CD4-positive, CD25-positive, alpha-beta regulatory T cell (primary cell): ENCODE measurements at places on chromosomes 12 and 14. TPM values are rescaled to one million over a fixed set of nuclear protein-coding genes. Genes with fewer than 3 reads are reported as not detected.

Gene GMFB
- total RNA-seq: 30.7 TPM

GRCh38 chr12:72472350-72472749, 200.2 kb downstream of the TRHDE start:
- no peaks in the 10 kb centered on the region for H3K4me1 ChIP-seq
- H3K36me3 ChIP-seq: no peaks in the 10 kb centered on the region
- no peak overlapping the region for H3K4me3 ChIP-seq
- no peak for DNase-seq
- no peaks in the 10 kb centered on the region for H3K27me3 ChIP-seq

- no peaks in the 10 kb centered on the region for H3K27me3 ChIP-seq
- peak overlapping the region; percentile 83 for H3K27ac ChIP-seq
- peaks cover 39% of the 10 kb centered on the region for H3K4me1 ChIP-seq
- peak; percentile 15 for DNase-seq
- H3K36me3 ChIP-seq: no peaks in the 10 kb centered on the region
Observed at GRCh38 chr14:63652406-63652805, 10.7 kb upstream of the WDR89 start.

DNA sequence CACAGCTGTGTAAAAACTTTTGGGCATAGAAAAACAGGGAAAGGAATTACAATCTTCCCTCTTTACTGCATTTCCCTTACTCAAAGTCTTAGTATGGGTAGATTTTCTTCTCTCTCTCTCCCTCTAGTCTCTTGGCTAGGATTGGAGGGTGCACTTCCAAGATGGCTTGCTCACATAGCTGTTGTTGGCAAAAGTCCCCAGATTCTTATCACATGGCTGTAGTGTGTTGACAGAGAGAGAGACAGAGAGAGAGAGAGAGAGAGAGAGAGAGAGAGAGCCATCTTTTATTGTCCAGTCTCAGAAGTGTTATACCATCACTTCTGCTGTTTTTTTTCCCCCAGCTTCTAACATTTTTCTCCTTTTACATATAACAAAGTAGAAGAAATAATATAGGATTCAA, 6.3 kb upstream of the OR4E2 start:
- no peak for DNase-seq
- H3K4me3 ChIP-seq: no peak overlapping the region
- H3K27me3 ChIP-seq: peaks cover 16% of the 10 kb centered on the region
- no peaks in the 10 kb centered on the region for H3K36me3 ChIP-seq

- peaks cover 2% of the 10 kb centered on the region for H3K4me1 ChIP-seq
- no peaks in the 10 kb centered on the region for H3K27me3 ChIP-seq
- H3K27ac ChIP-seq: no peak overlapping the region
- H3K4me3 ChIP-seq: no peak overlapping the region
- H3K36me3 ChIP-seq: peaks cover 10% of the 10 kb centered on the region
- no peak for DNase-seq
Observed at GRCh38 chr14:102699416-102700110, 77.7 kb upstream of the TRAF3 start.

DNA sequence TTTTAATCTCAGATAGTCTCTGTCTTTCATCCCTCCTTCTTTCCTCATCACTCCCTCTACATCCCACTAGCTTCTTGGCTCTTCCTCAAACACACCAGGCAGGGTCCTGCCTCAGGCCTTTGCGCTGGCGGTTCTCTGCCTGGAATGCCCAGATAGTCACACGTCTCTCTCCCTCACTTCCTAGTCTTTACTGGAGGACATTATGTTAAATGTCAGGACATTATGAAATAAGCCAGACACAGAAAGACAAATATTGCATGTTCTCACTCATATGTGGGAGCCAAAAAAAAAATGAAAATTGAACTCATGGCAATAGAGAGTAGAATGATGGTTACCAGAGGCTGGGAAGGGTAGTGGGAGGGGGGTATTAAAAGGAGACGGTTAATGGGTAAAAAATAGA, 442.0 kb downstream of the MED13L start:
- no peak for DNase-seq
- no peak overlapping the region for H3K27ac ChIP-seq
- no peak overlapping the region for H3K4me3 ChIP-seq

DNA sequence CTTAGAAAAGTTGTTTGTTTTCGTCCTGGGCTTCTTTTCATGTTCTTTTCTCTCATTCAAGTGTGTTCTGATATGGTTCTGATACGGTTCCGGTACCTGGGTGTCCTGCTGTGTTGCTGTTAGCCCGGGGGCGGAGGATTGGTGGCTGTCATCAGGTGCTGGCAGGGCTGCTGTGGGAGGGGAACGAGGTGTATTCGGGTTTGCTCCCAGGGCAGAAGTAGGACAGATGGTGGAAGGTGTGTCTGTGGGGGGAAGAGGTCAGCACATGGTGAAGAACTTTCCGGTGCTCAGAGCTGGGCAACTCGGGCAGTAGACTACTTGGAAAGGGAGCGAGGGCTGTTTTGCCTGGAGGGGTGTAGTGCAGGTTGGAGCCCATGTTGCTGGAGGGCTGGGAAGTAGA, 70.2 kb downstream of the SLC25A47 start:
- no peak overlapping the region for H3K4me3 ChIP-seq
- H3K36me3 ChIP-seq: no peaks in the 10 kb centered on the region
- H3K27me3 ChIP-seq: no peaks in the 10 kb centered on the region
- H3K27ac ChIP-seq: no peak overlapping the region
- DNase-seq: no peak
- H3K4me1 ChIP-seq: peaks cover 4% of the 10 kb centered on the region

- H3K4me1 ChIP-seq: no peaks in the 10 kb centered on the region
- no peak overlapping the region for H3K4me3 ChIP-seq
- no peaks in the 10 kb centered on the region for H3K36me3 ChIP-seq
- DNase-seq: no peak
- no peak overlapping the region for H3K27ac ChIP-seq
Observed at GRCh38 chr12:41264281-41264680, 76.2 kb downstream of the PDZRN4 start.

DNA sequence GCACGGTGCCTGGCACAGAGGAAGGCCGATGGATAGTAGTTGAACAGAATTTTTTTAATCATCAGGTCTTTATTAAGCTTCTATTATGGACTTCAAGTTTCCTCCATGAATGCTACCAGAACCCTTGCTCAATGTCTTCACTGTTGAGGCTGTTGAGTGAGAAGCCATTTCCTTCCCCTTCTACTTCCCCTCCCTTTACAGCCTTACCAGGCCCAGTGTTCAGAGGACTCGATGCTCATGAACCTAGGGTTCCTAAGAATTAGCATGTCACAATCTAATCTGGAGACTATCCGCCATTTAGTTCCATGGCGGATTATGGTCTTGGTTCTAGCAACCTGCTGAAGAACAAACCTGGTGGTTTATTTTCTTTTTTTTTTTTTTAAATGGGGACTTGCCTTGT, 17.7 kb downstream of the ETV6 start:
- no peak for DNase-seq
- H3K4me1 ChIP-seq: peaks cover 4% of the 10 kb centered on the region
- no peak overlapping the region for H3K27ac ChIP-seq
- no peaks in the 10 kb centered on the region for H3K27me3 ChIP-seq
- peaks cover 4% of the 10 kb centered on the region for H3K36me3 ChIP-seq
- no peak overlapping the region for H3K4me3 ChIP-seq

GRCh38 chr14:95341564-95341963, 21.9 kb upstream of the CLMN start:
- H3K27ac ChIP-seq: no peak overlapping the region
- peaks cover 11% of the 10 kb centered on the region for H3K27me3 ChIP-seq
- H3K4me3 ChIP-seq: no peak overlapping the region
- H3K4me1 ChIP-seq: no peaks in the 10 kb centered on the region
- no peak for DNase-seq

Gene SMAGP
- total RNA-seq: 3.4 TPM

Gene SERPINA9
- total RNA-seq: not detected

- no peaks in the 10 kb centered on the region for H3K4me1 ChIP-seq
- DNase-seq: no peak
- H3K4me3 ChIP-seq: no peak overlapping the region
Observed at GRCh38 chr14:101501858-101502615, 59.3 kb upstream of the DIO3 start.

Gene HHIPL1
- total RNA-seq: not detected
